ENCODE measurements at places on chromosomes 7 and 10.

DNA sequence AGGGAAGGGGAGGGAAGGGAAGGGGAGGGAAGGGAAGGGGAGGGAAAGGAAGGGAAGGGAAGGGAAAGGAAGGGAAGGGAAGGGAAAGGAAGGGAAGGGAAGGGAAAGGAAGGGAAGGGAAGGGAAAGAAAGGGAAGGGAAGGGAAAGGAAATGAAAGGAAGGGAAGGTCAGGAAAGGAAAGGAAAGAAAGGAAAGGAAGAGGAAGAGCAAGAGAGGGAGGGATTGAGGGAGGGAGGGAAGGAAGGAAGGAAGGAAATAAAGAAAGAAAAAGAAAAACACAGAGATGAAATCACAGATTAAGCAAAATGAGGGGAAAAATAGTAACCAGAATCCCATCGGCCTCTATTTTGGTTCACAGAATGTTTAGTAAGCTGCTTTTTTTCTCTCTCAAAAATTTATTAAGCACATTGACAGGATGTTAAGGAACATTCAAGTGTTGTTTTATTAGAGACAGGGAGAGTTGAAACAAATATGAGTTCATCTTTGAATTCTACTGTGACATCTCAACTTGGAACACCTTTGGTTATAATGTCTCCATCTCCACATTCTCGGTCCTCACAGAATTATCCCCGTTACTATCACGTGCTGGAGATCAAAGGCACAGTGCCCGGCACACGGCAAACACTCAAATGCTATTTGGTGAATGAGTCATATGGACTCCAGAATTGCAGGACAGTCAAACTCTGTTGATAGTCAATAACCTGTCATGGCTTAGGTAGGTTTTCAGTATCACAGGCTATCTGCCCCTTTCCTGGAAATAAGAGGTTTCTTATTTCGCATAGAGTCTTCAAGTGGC, 52.4 kb downstream of the ABCB1 start:
- DNase-seq = no peak

GRCh38 chr10:44860811-44861736, 50.1 kb upstream of the TMEM72 start:
- DNase-seq = no peak

DNA sequence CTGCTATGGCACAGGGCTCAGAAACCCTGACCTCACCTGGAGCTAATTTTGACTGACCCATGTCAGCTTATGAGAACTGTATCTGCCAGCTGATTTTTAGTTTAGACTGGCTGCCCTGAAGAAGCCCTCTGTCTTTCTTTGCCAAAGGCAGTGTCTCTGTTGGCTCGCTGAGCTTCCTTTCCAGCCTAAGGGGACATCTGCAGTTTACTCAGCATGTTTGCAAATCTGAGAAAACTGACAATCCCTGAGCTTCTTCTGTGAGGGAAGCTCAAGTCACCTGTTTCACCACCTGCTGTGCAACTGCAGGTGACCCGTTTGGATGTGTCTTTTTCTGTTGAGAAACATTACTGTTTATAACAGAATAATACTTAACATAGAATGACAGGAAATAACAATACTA, 46.0 kb downstream of the PRKAR2B start:
- DNase-seq = no peak

DNA sequence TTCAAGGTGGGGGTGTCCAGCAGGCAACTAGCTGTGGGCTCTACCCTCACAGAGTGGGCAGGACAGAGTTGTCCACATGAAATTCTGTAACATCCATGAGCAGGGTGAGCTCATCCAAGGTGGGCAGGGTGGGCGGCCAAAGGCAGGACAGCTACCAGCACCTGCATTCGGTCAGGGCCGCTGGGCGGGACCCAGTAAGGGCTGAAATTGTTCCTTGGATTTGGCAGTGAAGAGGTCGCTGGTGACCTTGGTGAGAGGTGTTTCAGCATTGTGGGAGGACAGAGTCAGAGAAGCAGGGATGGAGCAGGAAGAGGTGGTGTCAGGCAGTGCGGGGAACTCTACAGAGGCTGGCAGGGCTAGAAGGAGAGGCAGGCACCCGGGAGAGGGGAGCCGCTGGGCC, 23.9 kb downstream of the ADCYAP1R1 start:
- DNase-seq = no peak

- DNase-seq = no peak
Observed at GRCh38 chr10:79468015-79468560, 22.7 kb upstream of the ZCCHC24 start.

DNA sequence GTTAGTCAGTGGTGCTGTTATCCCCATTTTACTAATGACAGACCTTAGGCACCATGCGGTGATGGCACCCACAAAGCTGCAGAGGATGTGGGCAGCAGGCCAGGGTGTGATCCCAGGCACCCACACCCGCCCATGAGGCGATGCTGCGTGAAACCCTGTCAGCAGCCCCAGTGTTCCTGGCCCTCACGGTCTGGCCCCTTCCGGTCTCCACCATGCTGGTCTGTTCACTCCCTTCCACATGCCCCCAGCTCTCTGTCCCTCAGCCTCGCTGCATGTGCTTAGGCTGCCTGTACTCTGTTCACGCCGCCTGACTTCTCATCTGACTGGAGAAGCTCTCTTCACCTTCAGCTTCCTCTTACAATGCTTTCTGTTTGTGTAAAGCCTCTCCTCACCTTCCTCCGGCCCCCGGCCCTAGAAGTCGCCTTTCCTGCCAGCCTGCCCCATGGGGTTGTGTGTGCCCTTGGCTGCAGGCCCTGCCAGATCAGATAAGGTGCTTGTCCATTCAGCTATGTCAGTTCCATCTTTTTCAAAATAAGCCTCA, 17.6 kb upstream of the ORAI2 start:
- no peak for DNase-seq

DNA sequence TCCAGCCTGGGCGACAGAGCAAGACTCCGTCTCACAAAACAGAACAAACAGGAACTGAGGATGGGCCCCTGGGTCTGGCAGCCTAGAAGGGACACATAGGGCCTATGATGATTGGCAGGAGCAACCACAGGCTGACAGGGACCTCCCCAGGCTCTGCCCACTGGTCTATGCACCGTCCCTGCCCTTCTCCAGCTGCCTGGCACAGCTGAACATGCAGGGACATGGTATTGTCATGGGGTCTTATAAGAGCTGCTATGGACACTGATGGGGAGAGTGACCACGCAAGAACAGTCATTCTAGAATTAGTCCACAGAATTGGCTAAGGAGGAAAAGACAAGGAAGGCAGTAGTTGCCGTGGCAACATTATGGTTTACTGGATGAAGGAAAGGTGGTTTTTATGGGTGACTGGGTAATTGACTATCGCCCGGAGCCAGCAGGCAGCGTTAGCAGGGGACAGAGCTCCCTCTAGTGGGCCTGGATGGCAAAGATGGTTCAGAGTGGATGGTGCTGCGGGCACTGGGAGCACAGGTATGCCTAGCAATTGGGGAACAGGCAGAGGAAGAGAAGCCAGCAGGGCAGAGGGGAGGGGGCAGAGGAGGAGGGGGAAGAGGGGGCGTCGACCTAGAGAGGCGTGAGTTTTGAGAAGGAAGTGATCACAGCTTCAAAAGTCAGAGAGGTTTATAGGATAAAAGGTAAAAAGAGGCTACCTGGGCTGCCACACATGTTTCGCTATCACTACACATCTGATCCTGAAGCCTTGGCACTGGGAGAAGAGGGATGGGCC, 7.8 kb upstream of the TRIM56 start:
- DNase-seq = peak; percentile 79

- DNase-seq = no peak
Observed at GRCh38 chr10:43166880-43167497, 28.7 kb downstream of the CSGALNACT2 start.

GRCh38 chr10:96995851-96996250, 163.8 kb downstream of the LCOR start:
- DNase-seq = peak; percentile 26

DNA sequence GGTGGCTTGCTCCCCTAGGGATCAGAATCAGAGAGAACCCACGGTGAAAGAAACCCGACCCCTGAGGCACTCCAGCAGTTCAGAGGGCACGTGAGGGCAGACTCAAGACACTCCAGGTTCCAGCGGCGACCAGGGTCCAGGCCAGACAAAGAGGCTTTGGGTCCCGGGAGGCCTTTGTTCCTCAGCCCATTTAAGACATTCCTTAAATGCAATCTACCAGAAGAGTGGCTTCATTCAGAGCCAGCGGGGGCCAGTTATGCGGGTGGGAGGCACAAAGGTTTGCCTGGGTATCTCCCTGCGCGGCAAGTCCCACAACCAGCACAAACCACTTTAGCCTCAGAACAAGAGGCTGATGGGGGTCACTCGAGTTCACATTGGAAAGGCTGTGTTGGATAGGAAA, 53.6 kb downstream of the AFAP1L2 start:
- no peak for DNase-seq

DNA sequence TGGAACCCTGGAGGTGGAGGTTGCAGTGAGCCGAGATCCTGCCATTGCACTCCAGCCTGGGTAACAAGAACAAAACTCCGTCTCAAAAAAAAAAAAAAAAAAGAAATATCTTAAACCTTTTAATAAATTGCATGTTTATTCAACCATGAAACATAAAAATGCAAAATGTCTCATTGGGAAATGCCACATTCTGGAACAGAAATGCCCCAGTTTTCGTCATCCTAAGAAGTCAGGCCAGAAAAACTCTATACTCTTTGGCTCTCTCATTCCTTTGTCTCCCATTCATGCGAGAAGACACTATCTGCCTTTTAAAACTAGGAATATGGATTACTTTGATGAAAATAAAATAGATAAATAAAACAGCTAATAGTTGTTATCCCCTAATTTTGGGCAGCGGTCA, 21.5 kb upstream of the ABLIM1 start:
- DNase-seq = no peak

GRCh38 chr10:62514079-62514693, 140.0 kb downstream of the ZNF365 start:
- DNase-seq = peak; percentile 5

- DNase-seq = no peak
Observed at GRCh38 chr7:45192621-45193041, 35.0 kb downstream of the RAMP3 start.

DNA sequence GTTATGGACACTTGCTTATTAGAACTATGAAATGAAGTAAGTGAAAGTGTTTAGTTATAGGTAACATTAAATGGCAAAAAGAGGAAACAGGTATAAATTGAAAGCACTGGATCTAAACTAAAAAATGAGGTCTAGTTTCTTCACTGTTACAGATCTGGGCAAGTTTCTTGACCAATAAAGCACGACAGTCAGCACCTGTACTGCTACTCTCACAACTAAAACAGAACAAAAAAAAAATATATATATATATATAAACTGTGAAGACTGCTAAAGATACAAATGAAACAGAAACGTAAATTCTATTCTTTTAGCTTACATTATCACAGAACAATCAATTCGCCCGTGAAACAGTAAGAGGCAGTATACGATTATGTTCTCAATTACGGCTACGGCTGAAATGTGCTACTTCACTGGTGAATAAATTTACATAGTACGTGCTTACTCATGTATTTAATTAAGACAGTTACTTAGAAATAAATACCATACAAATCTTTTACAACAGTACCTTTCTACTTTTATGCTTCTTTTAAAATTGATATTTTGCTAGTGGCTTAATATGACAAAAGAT, 4.2 kb downstream of the AHR start:
- peak; percentile 69 for DNase-seq

- peak; percentile 56 for DNase-seq
Observed at GRCh38 chr10:91953600-91954160, 30.1 kb downstream of the BTAF1 start.

GRCh38 chr7:150981644-150982043, 3.5 kb upstream of the KCNH2 start:
- DNase-seq = no peak

GRCh38 chr7:43834463-43835251, 34.7 kb downstream of the MRPS24 start:
- peak; percentile 36 for DNase-seq

DNA sequence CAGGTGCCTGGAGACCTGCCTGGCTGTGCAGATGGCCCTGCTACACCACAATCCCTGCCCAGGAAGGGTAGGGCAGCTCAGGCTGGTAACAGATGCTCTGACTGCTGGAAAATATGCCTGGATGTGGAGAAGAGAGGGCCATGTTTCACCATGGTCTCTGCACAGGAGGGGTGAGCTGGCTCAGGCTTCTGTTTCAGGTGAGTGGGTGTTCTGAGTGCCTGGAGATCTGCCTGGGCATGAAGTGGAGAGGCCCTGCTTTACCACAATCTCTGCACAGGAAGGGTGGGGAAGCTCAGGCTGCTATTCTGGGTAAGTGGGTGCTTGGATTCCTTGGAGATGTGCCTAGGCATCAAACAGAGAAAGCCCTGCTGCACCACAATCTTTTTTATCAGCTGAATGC, 350.1 kb downstream of the KIF20B start:
- DNase-seq = peak; percentile 96

- no peak for DNase-seq
Observed at GRCh38 chr10:45451407-45451806, 77.4 kb downstream of the ALOX5 start.

- DNase-seq = no peak
Observed at GRCh38 chr10:12482587-12482986, 133.2 kb downstream of the CAMK1D start.

DNA sequence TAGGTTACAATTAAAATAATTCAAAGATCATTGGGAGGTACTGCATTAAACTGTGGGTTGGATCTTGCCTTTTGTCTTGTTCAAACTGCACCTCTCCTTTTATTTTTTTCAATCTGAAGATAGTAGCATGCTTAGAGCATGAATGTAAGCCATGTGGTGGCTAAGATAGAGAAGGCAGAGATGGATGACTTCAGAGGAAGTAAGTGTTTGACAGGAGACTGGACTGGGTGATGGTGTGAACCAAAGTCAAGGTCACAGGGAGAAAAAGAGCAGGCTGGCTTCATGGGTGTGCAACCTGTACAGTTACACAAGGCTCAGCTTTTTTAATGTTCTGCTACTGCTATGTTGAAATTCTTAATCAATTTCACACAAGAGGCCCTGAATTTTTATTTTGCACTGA, 85.6 kb downstream of the ZEB1 start:
- DNase-seq = no peak

All from epithelial cell of esophagus (primary cell).